ENCODE measurements at places on chromosomes 3 and 15. TPM values are rescaled to one million over a fixed set of nuclear protein-coding genes. Genes with fewer than 3 reads are reported as not detected.

CIDEC gene
- 2.5 TPM for total RNA-seq

- DNase-seq = no peak
Observed at GRCh38 chr15:55824857-55825613, 82.1 kb upstream of the PRTG start.

- no peak for DNase-seq
Observed at GRCh38 chr15:64665179-64665578, 110.2 kb downstream of the RBPMS2 start.

CYP8B1 gene
- not detected for total RNA-seq

GRCh38 chr15:77550301-77551251 is 82.1 kb downstream of the LINGO1 start:
- DNase-seq = no peak

DNA sequence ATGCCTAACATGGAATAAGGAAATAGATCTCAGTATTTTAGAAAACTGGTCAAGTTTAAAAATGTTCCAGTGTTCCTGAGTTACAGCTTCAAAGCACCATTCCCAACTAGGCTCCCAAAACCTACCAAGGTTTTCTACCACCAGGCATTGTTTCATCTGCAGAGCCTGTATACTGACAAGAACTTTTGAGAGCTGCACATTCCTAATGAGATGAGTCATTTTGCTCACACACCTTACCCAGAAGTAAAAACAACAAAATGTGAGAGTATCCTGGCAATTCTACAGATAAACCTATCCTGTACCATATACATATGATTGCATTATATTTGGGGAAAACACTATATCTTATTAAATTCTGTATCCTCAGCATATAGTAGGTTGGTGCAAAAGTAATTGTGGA is 90.7 kb downstream of the ATP8B4 start:
- no peak for DNase-seq

GRCh38 chr3:135383301-135383700 is 582.2 kb upstream of the PPP2R3A start:
- DNase-seq = no peak

DNA sequence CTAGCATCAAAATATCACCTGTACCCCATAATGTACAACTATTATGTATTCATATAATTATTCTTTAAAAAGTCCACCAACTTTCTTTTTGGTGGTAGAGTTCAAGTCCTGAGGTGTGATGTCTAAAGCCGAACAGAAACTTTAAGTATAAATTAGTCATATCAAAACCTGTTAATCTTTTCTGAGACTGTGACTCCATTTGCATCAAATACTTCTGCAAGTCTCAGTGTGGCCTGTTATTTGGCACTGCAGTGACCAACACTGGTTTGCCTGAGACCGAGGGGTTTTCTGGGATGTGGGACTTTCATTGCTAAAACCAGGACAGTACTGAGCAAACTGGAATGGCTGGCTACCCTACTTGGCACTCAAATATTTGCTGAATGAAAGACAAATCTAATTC is 7.3 kb downstream of the NGLY1 start:
- DNase-seq = no peak

MME gene
- 3.9 TPM for total RNA-seq

NCBP2 gene
- 31.0 TPM for total RNA-seq

DNA sequence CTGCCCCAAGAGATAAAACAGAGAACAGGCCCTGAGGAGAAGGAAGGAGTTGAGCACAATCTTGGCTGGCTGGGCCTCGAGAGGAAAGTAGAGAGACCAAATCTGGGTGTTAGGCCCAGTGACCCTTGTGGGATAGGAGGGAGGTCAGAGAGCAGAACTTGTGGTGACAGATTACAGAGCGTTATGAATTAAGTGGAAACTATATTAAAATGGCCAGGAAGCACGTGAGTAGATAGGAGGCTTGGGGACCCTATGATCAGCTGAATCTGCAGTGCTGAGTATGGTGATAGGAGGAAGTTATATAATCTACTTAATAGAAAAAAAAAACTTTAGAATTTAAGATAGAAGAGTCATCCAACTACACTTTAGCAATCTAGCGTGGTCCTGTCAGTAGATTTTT is 30.0 kb downstream of the ST6GAL1 start:
- no peak for DNase-seq

GRCh38 chr3:112751564-112752512 is 94.8 kb downstream of the CD200R1L start:
- no peak for DNase-seq

DNA sequence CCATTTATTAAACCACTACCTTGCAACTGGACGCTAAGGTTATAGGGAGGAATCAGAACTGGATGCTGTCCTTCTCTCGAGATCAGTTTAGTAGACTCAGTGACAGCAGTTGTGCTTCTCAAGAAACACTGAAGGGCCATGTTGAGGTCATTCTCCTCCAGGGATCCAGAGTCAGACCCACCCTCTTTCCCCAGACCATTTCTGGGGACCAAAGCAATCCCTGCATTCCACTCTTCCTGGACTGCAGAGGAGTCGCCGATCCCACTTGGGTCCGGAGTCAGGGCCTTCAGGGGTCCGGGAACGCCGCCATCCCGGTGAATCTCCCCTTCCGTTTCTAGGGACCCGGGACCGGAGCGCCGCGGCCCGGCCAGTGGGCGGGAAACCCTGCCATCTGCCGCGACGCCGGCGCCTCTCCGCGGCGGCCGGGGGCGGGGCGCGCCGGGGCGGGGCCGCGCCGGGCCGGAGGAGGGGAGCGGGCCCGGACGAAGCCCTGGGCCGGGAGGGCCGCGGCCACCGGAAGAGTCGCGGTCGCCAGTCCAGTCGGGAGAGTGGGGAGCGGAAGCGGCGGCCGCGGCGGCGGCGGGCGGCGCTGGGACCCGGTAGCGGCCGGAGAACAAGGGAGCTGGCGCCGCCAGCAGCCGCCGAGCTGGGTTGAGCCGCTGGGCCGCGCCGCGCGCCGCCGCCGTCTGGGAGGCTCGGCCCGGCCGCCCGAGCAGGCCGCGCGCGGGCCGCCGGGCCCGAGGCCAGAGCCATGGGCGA is at the start of gene DVL3:
Gene DVL3, plus strand, starts transcription at position 493 of the 759 bp plus-strand sequence. Its CDS starts 259 bp downstream, at position 752.
- peak; percentile 88 for DNase-seq

GRCh38 chr3:112894258-112894657 is 47.6 kb upstream of the CD200R1L start:
- no peak for DNase-seq

TTC21A gene
- total RNA-seq = 1.1 TPM

- DNase-seq = no peak
Observed at GRCh38 chr3:117302428-117302827, 592.8 kb downstream of the TUSC7 start.

DNA sequence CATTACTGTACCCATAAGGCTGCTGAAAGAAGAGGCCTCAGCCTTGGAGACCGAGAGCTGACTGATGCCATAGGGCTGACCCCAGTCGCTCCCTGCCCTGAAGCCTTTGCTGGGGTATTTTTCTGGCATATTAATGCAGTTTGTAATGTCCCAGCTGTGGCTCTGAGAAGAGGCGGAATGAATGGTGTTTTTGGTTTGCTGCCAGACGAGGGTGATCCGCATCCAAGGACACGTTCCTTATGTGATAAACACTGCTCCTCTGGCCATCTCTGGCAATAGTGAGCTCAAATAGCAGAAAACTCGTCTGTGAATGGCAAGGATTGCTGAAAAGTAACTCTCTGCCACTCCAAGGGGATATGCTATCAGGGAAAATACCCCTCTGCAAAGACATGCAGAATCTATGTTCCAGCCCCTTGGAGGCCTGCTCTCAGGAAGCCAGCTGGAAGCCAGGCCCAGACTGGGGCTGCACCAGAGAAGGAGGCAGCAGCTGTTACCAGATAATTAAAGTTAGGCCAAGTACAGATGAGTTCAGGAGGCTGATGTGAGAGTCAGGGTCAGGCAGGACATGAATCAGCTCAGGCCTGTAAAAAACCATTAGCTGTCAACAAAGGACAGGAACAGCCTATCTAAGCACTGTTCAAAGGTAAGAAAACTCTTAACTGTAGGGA is 28.9 kb upstream of the KLHL6 start:
- peak; percentile 67 for DNase-seq

- DNase-seq = no peak
Observed at GRCh38 chr3:32757618-32758374, 60.0 kb upstream of the TRIM71 start.

GABRG3 gene
- not detected for total RNA-seq

DNA sequence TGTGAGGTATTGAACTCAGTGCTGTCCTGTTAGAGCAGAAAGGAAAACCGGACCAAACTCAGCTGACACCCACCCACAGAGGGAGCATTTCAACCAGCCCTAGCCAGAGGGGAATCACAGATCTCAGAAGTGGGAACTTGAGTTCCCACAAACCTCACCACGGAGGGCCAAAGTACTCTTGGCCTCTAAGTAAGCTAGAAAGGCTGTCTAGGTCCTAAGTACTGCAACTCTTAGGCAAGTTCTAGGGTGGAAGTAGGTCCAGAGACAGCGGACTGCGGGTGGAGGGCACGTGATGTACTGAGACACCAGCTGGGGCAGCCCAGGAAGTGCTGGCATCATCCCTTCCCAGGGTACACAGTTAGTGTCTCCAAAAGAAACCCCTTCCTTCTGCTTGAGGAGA is 34.1 kb downstream of the EOMES start:
- DNase-seq = no peak

IL12A gene
- 0.32 TPM for total RNA-seq

DNA sequence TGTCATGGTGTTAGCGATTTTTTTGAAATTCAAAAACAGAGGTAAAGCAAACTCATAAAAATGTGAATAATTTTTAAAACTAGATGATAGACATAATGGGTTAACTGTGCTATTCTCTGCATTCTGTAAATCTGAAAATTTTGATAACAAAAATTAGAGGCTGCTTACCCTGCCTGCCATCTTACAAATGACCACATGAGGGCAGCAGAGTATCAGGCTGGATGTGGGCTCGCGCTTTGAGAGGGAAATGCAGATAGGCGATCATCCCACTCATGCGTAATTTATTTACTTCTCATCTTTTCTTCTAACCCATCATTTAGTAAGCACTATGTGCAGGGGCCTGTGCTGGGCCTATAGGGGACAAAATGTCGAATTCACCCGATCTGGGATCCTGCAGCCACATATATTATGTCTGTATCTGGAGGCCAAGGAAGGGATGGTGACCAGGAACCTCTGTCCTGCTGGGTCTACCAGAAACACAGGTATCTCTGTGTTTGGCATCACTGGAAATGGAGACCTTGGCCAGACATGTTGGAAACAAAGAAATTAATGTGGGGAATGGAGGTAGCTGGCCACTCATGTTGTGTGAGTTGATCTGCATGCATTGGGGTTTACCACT is 7.8 kb upstream of the RAD18 start:
- DNase-seq = no peak

- DNase-seq = no peak
Observed at GRCh38 chr3:122677216-122677615, 3.4 kb upstream of the PARP14 start.

GRCh38 chr3:133880886-133881455 is 14.7 kb downstream of the RAB6B start:
- no peak for DNase-seq

GRCh38 chr3:134229038-134229437 is 21.6 kb downstream of the RYK start:
- no peak for DNase-seq

CLDND1 gene
- total RNA-seq = 75.6 TPM

DNA sequence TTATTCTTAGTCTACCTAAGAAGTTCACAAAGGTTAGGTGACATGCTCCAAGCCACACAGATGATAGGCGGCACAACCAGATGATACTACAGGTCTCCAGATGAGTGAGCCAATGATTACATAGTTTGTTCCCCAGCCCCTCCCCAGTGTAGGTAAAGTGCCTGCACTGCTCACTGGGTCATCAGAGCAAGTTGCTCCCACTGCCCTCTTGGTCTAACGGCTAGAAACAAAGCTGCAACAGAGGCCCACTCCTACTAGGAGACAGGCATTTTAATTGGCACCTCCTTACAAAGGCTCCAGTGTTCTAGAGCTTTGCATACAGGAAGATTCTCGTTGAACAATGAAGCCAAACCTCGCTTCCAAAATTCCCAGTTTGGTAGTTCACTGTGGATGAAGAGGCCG is 47.3 kb downstream of the TMEM44 start:
- DNase-seq = no peak

DNA sequence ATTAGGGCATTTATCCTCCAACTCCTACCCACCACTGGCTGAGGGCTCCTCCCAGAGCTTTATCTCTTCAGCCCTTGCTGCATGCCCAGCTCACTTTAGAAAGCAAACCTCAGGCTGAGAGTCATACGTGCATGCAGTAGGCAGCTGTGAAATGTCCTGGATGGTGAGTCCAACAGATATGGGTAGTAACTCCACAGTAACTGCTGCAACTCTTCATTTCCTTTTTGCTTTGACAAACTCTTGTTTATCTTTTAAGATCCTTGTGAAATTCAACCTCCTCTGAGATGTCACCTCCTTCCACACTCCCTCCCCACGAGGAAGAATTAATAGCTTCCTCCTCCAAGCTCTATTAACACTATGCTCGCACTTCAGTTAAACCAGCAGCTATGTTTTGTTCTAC is 35.9 kb upstream of the CTNNB1 start:
- no peak for DNase-seq

CHRD gene
- 4.6 TPM for total RNA-seq

DNA sequence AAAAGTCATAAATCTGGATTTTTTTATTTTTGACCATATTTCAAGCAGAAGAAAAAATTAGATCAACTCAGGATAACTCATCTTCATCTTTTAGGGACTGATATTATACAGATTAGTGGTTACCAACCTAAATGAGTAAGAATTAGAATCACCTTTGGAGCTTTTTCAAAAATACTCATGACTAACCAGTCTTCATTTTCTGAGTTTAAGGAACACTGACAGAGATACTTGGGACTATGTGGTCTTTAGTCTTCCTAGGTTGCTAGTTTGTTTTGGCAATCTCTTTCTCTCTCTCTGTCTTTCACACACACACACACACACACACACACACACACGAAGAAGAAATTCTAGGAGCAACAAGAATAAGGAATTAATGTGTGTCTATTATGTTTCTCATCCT is 50.1 kb downstream of the TMOD3 start:
- no peak for DNase-seq

DNA sequence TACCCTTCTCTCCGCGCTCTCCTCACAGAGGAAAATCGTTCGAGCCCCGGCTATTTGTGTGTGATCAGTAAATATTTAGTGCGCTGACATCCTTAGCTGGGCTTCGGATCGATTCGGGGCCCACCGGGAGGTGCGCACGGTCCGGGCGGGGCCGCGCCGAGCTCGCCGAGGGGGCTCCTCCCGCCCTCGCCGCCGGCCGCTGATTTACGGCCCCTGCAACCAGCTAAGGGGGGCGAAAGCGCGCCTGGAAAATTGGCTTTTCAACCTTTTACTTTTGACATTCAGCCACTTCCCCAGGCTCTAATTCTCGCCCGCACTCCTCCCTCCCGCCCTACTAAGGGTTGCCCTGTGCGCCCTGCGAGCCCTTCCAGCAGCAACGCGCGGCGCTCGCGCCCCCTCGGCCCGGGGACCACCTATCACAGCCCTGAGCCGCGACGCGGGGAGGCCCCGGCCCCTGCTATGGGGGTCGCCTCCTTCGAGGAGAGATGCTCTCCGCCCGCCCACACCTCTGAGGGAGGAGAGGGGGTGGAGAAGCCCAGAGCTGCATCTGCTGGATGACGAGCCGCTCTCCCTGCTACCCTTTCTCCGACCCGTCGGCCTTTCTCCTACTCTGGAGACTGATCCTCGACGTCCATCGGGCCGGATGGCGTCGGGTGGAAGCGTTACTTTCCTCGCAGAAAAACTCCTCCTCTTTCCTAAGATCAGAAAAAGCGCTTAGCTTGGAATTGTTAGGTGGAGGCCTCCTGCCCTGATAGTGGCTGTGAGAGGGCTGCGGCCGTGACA is 7.8 kb upstream of the NR2F2 start:
- peak; percentile 49 for DNase-seq

- DNase-seq = no peak
Observed at GRCh38 chr3:171365489-171365888, 94.7 kb downstream of the TNIK start.

GCHFR gene
- total RNA-seq = 5.6 TPM

- DNase-seq = no peak
Observed at GRCh38 chr3:172815857-172816256, 65.3 kb downstream of the ECT2 start.
